ENCODE measurements at places on chromosomes 6 and 20.

DNA sequence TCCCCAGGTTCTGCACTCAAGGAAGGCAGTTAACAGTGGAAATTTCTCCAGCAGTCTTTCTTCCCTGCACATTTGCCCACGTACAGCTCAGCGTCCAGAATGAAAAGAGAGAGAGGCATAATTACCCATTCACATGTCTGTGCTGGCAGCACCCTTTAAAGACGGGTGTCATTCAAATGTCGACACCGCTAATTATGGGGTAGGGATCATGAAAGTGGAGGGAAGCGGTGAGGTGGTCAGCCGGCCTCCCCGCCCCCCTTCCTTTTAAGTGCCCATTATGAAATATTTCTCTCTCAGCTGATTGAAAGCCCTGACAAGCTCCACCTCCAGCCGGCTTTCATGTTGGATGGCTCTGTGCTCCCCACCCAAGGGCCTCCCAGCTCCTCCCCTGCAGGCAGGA, 246.1 kb downstream of the BMP7 start:
- DNase-seq: no peak

DNA sequence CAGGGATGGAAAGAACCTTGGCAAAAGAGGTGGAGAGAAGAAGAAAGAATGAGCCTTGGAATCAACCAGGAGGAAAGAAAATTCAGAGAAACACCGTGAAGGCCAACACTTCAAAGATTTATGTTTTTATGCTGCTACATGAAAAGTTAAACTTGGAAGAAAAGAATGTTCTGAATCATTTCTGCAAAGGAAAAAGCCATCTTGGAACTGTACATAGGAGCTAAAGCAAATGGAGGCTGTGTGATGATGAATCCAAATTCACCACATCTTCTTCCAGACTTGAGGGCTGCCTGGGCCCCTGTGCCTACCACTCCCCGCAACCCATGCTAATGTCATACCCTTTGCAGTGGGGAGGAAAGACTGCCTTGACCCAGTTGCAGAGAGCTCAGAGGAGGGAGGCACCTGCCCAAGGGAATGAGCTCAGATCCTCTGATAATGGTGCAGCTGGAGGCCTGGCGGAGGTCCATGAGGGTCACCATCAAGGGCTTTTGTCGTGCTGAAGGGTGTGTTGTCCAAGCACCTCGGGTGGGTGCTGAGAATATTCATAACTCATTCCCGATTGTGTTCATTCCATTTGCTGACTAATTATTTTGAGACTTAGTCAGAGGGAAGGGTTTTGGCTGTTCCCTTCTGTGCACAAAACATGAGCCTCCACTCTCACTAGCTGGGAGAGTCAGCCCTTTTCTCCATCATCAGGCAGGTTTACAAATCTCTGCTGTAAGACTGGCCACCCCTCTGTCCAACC, 245.8 kb upstream of the JAG1 start:
- DNase-seq: no peak

GRCh38 chr20:12695937-12696336, 312.8 kb upstream of the SPTLC3 start:
- no peak for DNase-seq

- no peak for DNase-seq
These were observed 6.9 kb upstream of the SAMD3 start for GRCh38 chr6:130229645-130230044.

DNA sequence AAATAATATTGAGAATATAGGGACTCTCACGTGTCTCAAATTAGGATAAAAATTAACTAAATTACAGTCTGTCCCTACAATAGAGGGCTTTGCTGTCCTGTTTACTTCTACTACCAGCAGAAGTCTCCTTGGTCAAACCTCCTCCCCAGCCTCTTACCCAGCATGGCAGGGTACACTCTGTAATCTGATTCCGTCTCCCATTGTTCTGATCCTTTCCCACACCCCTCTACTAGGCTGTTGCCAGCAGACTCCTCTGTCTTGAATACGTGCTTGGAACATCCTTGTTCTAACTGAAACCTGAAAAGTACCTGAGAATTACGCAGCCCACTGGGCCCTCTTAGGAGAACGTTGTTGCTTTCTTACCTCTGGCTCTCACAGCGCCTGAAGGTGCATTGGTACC, 112.2 kb upstream of the PREP start:
- no peak for DNase-seq

- DNase-seq: no peak
These were observed 66.0 kb upstream of the BTBD3 start for GRCh38 chr20:11851646-11852045.

DNA sequence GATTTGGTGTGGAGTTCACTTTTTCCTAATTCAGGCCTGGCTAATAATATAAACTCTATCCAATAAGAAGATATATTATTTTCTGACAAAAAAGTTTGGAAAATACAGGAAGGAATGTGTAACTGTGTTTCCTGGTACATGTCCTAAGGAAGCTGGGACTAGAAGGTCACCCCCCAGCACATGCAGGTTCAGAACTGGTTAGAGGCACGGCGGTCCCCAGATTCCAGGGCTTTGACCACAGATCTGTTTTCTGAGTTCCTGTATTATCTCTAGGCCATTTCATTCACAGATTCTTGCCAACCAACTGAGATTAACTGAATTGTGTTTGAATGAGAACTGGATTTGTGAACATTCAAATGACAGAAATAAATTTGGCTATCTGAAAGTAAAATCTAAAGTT, 94.5 kb downstream of the TULP4 start:
- DNase-seq: no peak

- DNase-seq: peak; percentile 75
These were observed 20.6 kb upstream of the HLA-F start for GRCh38 chr6:29702519-29703103.

- no peak for DNase-seq
These were observed 197.2 kb upstream of the THEMIS start for GRCh38 chr6:128098000-128098581.

GRCh38 chr6:105747823-105748405, 338.2 kb upstream of the PRDM1 start:
- no peak for DNase-seq

- DNase-seq: no peak
These were observed 10.6 kb downstream of the ARMH2 start for GRCh38 chr6:24788031-24788665.

- no peak for DNase-seq
These were observed 11.2 kb upstream of the TSBP1 start for GRCh38 chr6:32382757-32383420.

GRCh38 chr20:58011947-58012610, 216.4 kb downstream of the ANKRD60 start:
- DNase-seq: no peak

DNA sequence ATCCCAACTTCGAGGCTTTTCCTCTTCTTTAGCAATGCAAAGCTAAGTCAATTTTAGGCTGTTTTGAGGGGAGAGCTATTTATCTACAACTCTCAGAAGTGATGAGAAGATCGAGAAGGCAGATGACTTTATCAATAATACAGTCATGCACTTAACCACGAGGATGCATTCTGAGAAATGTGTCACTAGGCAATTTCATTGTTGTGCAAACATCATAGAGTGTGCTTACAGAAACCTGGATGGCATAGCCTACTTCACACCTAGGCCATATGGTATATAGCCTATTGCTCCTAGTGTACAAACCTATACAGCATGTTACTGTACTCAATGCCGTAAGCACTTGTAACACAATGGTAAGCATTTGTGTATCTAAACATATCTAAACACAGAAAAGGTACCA, 66.6 kb downstream of the PRND start:
- DNase-seq: no peak

DNA sequence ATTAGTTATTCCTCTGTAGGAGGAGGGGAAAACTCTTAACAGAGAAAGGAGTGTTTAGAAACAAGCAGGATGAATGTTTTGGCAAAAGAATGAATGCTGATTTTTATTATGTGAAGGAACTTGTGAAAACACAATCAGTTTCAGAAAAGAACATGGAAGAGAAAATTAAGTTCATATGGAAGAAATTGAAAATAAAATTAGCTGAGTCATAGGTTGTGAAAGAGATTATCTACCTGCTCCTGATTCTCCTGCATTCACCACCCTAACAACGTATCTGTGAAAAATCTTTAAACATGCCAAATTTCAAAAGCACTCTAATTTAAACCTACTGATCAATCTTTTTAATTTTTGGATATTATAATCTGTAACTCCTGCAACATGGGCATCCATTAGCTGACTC, 227.3 kb upstream of the RSPO3 start:
- DNase-seq: no peak

DNA sequence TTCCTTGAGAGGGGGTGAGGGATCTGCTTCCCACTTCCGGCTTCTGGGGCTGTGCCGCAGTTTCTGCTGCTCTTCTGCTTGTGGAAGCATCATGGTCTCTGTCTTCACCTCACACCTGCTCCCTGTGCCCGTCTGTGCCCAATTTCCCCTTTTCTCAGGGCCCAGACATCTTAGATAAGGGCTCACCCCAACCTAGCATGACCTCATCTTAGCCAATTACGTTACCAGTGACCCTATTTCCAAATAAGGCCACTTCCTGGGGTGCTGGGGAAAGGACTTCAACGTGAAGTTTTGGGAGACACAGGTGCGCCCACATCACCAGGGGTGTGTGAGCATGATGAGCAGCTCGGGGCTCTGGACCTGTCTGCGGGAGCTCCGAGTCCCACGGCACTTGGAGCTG, 20.7 kb upstream of the RBBP8NL start:
- DNase-seq: no peak

GRCh38 chr20:57329608-57330221, at the start of gene SPO11:
Gene SPO11, plus strand, starts transcription at chr20:57329803. Its CDS starts 65 bp downstream, at chr20:57329868.
- DNase-seq: no peak
